ENCODE measurements at places on chromosomes 16 and 17. TPM values are rescaled to one million over a fixed set of nuclear protein-coding genes. Genes with fewer than 3 reads are reported as not detected.

ACSM2A gene
- not detected for total RNA-seq

FGF11 gene
- total RNA-seq, result 4.6 TPM

MT1B gene
- not detected for total RNA-seq

SLC5A11 gene
- 0.62 TPM for total RNA-seq

PRSS21 gene
- total RNA-seq, result 1.8 TPM

CCL14 gene
- not detected for total RNA-seq

PRSS33 gene
- total RNA-seq, result not detected

RFWD3 gene
- total RNA-seq, result 65.0 TPM

KCNG4 gene
- not detected for total RNA-seq

CES3 gene
- 0.32 TPM for total RNA-seq

KIF2B gene
- total RNA-seq, result not detected

FBXW10 gene
- not detected for total RNA-seq

TRPV3 gene
- 18.2 TPM for total RNA-seq

SLC5A10 gene
- total RNA-seq, result not detected

HAS3 gene
- total RNA-seq, result 2.5 TPM

JUP gene
- 56.1 TPM for total RNA-seq
